ENCODE measurements at places on chromosomes 12 and 14. TPM values are rescaled to one million over a fixed set of nuclear protein-coding genes. Genes with fewer than 3 reads are reported as not detected.

DNA sequence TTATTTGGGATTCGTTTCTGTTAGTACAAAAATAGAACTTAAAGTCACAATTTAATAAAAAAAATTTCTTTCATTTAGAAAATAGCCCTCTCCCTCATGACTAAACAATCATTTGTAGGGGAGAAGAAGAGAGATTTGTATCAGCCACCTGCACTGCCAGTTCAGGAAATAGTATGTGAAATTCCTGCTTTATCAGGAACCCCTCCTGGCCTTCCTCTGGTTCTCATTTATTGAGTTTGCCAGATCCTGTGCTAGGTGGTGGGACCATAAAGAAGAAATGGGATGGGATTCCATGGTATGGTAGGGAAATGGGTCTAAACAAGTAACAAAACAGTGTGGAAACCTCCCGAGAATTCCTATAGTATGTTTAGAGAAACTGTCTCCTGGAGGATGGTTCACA, 30.0 kb downstream of the RASSF8 start:
- no peaks in the 10 kb centered on the region for H3K36me3 ChIP-seq
- peaks cover 14% of the 10 kb centered on the region for H3K4me1 ChIP-seq
- H3K27ac ChIP-seq = no peak overlapping the region
- DNase-seq = no peak
- no peaks in the 10 kb centered on the region for H3K27me3 ChIP-seq

The KRT82 gene
- total RNA-seq = not detected

GRCh38 chr12:56206452-56207166, 15.1 kb downstream of the RNF41 start:
- H3K4me1 ChIP-seq = peaks cover 8% of the 10 kb centered on the region
- no peak overlapping the region for H3K27ac ChIP-seq
- H3K4me3 ChIP-seq = no peak overlapping the region
- H3K36me3 ChIP-seq = peaks cover 52% of the 10 kb centered on the region
- H3K27me3 ChIP-seq = no peaks in the 10 kb centered on the region
- DNase-seq = peak; percentile 31

The RNFT2 gene
- 8.9 TPM for total RNA-seq

DNA sequence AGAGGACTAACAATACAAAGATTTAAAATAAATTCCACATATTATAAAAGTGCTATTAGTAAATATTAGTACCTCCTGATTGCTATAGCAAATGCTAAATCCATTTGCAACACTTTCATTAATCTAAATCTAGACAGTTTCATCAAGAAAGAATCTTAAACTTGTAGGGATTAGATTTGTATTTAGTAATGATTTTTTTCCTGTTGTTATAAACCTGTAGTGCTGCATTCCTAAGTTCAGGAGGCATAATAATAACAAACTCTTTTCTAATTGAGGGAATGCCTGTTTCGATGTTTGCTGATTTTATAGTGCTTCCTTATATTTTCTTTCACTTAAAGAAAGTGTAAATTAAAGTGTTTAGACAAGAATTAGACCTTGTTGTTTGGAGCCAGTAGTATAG, 166.1 kb downstream of the FOXA1 start:
- no peak overlapping the region for H3K27ac ChIP-seq
- H3K36me3 ChIP-seq = no peaks in the 10 kb centered on the region

DNA sequence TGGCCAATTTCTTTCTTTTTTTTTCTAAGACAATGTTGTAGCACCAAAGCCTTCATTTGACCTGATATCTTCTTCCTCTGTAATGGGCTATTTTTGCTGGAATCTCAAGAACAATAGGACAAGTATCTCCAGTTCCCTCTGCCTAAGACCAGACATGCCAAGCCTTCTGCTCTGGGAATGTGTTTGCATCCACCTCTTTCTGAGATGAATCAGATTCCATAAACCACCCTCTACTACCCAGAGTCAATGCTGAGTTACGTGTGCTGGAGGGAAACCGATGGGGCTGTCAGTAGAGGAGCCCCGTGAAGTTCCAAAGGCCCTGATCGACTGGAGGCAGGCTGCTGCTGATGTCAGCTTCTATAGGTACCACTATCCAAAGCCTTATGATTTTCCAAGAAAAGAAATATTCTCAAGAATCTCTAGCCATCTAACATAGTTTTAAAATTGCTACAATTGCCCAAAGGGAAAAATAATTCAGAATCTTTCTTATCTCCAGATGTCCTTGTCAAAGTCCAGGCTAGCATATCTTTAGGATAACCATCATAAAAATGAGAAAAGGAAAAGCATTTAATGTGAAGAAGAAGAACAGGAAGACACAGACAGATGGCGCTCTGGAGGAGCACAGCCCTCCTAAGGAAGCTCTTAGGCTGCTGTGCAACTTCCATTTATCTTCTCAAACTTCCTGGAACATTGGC, 101.9 kb downstream of the SLC8A3 start:
- no peaks in the 10 kb centered on the region for H3K36me3 ChIP-seq
- peaks cover 8% of the 10 kb centered on the region for H3K27me3 ChIP-seq
- no peak overlapping the region for H3K27ac ChIP-seq
- H3K4me1 ChIP-seq = no peaks in the 10 kb centered on the region

The ACRBP gene
- 0.60 TPM for total RNA-seq

GRCh38 chr12:4143896-4144295, 129.7 kb upstream of the CCND2 start:
- no peak overlapping the region for H3K27ac ChIP-seq
- H3K27me3 ChIP-seq = no peaks in the 10 kb centered on the region
- no peaks in the 10 kb centered on the region for H3K36me3 ChIP-seq
- no peak overlapping the region for H3K4me3 ChIP-seq

- no peak overlapping the region for H3K4me3 ChIP-seq
- peak; percentile 10 for DNase-seq
- no peaks in the 10 kb centered on the region for H3K4me1 ChIP-seq
Observed at GRCh38 chr14:75559451-75560222, 18.8 kb upstream of the FLVCR2 start.

The SERPINA9 gene
- 0.22 TPM for total RNA-seq

- H3K4me3 ChIP-seq = no peak overlapping the region
- DNase-seq = peak; percentile 49
- no peaks in the 10 kb centered on the region for H3K4me1 ChIP-seq
- H3K27me3 ChIP-seq = no peaks in the 10 kb centered on the region
- H3K36me3 ChIP-seq = no peaks in the 10 kb centered on the region
Observed at GRCh38 chr12:111785651-111786050, 18.9 kb downstream of the ALDH2 start.

GRCh38 chr12:131702573-131702877, 8.4 kb upstream of the SFSWAP start:
- DNase-seq = no peak
- peaks cover 5% of the 10 kb centered on the region for H3K27me3 ChIP-seq
- no peaks in the 10 kb centered on the region for H3K4me1 ChIP-seq
- no peak overlapping the region for H3K27ac ChIP-seq
- no peak overlapping the region for H3K4me3 ChIP-seq

The KRT71 gene
- total RNA-seq = not detected

The OR4K14 gene
- not detected for total RNA-seq

GRCh38 chr12:67539946-67540345, 108.6 kb upstream of the DYRK2 start:
- no peaks in the 10 kb centered on the region for H3K27me3 ChIP-seq
- H3K27ac ChIP-seq = no peak overlapping the region
- H3K4me3 ChIP-seq = no peak overlapping the region
- DNase-seq = peak; percentile 22
- H3K4me1 ChIP-seq = peaks cover 6% of the 10 kb centered on the region
- H3K36me3 ChIP-seq = no peaks in the 10 kb centered on the region

DNA sequence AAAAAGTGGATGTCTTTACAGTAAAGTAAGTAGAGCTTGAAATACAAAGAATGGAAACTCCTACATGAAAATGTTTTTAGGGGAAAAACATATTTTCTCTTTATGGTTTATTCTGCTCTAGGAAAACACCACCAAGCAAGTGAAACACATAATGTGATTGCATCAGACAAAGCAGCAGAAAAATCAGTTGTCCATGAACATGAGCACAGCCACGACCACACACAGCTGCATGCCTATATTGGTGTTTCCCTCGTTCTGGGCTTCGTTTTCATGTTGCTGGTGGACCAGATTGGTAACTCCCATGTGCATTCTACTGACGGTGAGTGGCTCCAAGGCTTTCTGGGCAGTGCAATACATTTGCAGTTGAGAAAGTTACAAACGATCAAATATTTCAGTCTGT, 42.6 kb upstream of the PLEKHD1 start:
- no peak for DNase-seq
- no peak overlapping the region for H3K4me3 ChIP-seq
- H3K27ac ChIP-seq = no peak overlapping the region
- peaks cover 5% of the 10 kb centered on the region for H3K36me3 ChIP-seq

The RILPL1 gene
- total RNA-seq = 23.0 TPM

The TRIM9 gene
- 4.7 TPM for total RNA-seq

- H3K27ac ChIP-seq = no peak overlapping the region
- H3K4me1 ChIP-seq = no peaks in the 10 kb centered on the region
- DNase-seq = no peak
- H3K27me3 ChIP-seq = no peaks in the 10 kb centered on the region
- H3K4me3 ChIP-seq = no peak overlapping the region
- H3K36me3 ChIP-seq = no peaks in the 10 kb centered on the region
Observed at GRCh38 chr12:51450806-51451205, 26.2 kb downstream of the SLC4A8 start.

- no peaks in the 10 kb centered on the region for H3K4me1 ChIP-seq
- H3K27ac ChIP-seq = no peak overlapping the region
- H3K27me3 ChIP-seq = no peaks in the 10 kb centered on the region
- no peak overlapping the region for H3K4me3 ChIP-seq
Observed at GRCh38 chr14:62179367-62180018, 417.3 kb downstream of the SNAPC1 start.

DNA sequence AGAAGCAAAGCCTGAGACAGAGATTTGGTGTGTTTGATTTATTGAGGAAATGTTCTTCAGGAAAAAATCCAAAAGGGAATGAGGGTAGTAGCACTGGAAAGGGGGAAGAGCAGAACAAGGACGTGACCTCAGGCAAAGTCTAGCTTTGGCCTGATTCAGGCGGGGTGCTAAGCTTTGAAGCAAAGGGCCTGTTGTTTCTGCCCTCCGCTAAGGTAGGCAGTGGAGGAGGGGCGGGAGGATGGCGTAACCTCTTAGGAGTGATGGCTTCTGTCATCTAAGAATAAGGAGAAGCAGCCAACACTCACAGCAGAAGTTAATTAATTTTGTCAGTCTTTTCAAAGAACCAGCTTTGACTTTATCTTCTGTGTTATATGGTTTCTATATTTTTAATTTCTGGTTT, 20.4 kb downstream of the ABHD12B start:
- no peak overlapping the region for H3K4me3 ChIP-seq
- no peak overlapping the region for H3K27ac ChIP-seq
- no peak for DNase-seq
- H3K4me1 ChIP-seq = no peaks in the 10 kb centered on the region
- H3K27me3 ChIP-seq = no peaks in the 10 kb centered on the region
- no peaks in the 10 kb centered on the region for H3K36me3 ChIP-seq

- H3K4me1 ChIP-seq = peaks cover 17% of the 10 kb centered on the region
- no peak overlapping the region for H3K27ac ChIP-seq
- no peak for DNase-seq
- no peak overlapping the region for H3K4me3 ChIP-seq
Observed at GRCh38 chr12:53057816-53058500, 8.1 kb downstream of the TNS2 start.

DNA sequence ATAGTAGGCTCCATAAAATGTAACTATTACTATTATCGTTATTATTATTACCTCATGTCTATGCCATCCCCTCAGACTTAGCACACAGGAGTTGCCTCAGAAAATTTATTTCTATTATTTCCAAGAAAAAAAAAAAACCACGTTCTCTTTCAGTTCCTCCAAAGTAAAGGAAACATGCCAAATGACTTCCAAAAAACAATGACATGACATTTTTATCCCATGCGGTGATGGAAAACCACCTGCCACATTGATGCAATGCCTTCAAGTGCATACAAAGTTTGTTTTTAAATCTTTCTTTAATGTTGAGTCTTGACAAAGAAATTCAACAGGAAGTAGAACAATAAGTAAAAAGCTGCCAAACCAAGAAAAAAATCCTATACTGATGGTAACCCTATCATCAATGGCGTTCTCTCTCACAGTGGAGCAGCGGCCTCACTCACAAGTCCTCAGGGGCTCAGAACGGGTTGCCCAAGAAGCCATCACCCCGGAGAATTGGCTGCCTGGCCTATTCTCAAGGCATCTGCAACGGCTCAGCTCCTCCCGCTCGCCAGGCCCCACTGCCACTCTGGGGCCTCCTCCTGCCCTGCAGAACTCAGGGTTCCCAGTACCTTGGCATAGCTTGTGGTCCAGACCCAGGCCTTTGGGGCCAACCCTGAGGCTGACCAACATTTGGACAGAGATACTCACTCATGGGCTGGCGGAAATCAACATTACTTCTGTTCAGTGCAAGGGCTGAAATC, 51.9 kb downstream of the SERPINA3 start:
- H3K36me3 ChIP-seq = no peaks in the 10 kb centered on the region
- H3K4me1 ChIP-seq = peaks cover 14% of the 10 kb centered on the region
- no peak for DNase-seq
- H3K4me3 ChIP-seq = no peak overlapping the region
- no peak overlapping the region for H3K27ac ChIP-seq
- no peaks in the 10 kb centered on the region for H3K27me3 ChIP-seq

The FOXN4 gene
- total RNA-seq = not detected

DNA sequence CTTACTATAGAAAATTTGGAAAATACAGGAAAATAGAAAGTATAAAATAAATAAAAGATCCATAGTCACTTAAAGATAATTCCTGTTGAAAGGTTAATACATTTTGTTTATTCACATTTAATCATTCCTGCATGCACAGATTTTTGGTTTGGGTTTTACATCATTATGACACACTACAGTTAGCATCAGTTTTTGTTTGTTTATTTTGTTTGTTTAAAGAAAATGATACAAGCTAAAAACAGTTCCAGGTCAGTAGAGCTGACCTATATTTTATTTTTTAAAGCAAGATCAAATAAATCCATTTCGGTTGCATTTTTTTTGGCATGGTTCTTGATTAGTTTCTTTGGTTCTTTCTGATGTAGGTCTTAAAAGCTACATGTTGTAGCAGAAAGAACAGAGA, 68.8 kb upstream of the CCDC91 start:
- H3K4me3 ChIP-seq = no peak overlapping the region
- no peak overlapping the region for H3K27ac ChIP-seq
- H3K36me3 ChIP-seq = no peaks in the 10 kb centered on the region
- no peaks in the 10 kb centered on the region for H3K4me1 ChIP-seq

The MYH6 gene
- not detected for total RNA-seq

The BCL2L2 gene
- total RNA-seq = 19.6 TPM

- H3K36me3 ChIP-seq = no peaks in the 10 kb centered on the region
- H3K27me3 ChIP-seq = no peaks in the 10 kb centered on the region
- H3K27ac ChIP-seq = no peak overlapping the region
- H3K4me1 ChIP-seq = no peaks in the 10 kb centered on the region
Observed at GRCh38 chr12:31951008-31951407, 8.2 kb upstream of the RESF1 start.

- H3K27ac ChIP-seq = no peak overlapping the region
- H3K36me3 ChIP-seq = no peaks in the 10 kb centered on the region
- DNase-seq = no peak
- no peaks in the 10 kb centered on the region for H3K4me1 ChIP-seq
- no peak overlapping the region for H3K4me3 ChIP-seq
- no peaks in the 10 kb centered on the region for H3K27me3 ChIP-seq
Observed at GRCh38 chr12:115216301-115216700, 532.3 kb upstream of the TBX3 start.
